ENCODE measurements at places on chromosomes 2 and 18. TPM values are rescaled to one million over a fixed set of nuclear protein-coding genes. Genes with fewer than 3 reads are reported as not detected.

- H3K4me1 ChIP-seq: no peaks in the 10 kb centered on the region
- no peak for DNase-seq
- H3K4me3 ChIP-seq: no peak overlapping the region
- no peaks in the 10 kb centered on the region for H3K36me3 ChIP-seq
- H3K27ac ChIP-seq: no peak overlapping the region
Observed at GRCh38 chr2:5352286-5352685, 339.9 kb upstream of the SOX11 start.

DNA sequence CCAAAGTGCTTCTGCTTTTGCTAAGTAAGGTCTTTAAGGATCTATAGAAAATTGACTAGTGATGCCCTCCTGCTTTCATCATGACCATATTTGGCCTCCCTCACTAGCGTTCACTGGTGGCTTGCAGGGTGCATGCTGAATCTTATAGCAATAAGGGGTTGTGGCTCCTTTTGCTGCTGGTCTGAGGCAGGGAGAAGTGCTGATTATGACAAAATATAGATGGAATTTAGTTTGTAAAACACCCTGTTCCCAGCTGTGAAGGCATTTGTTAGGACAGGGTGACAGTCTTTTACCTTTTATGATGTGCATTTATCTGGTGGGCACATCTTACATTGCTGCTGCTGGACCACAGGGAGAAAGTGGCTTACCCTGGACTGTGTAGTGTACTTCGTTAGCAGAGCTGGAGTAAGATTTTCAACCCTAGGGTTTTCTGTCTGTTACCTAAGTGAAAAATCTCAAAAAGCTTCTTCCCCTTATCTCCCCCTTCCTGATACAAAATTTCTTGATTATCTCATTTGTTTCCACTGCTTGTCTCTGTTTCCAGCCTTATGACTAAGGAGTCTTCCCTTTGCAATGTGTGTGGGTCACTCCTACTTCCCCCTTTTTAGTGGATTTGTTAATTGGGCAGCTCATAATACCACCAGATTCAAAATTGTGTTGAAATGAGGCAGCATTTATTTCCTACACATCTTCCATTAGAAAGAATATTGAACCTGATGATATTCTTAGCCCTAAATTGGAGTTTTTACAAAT lies 21.2 kb upstream of the RPL37A start:
- no peak for DNase-seq
- no peak overlapping the region for H3K4me3 ChIP-seq
- H3K27me3 ChIP-seq: no peaks in the 10 kb centered on the region
- no peaks in the 10 kb centered on the region for H3K36me3 ChIP-seq
- H3K27ac ChIP-seq: no peak overlapping the region

GRCh38 chr18:79396431-79397246 lies 909 bp downstream of the NFATC1 start:
- H3K36me3 ChIP-seq: no peaks in the 10 kb centered on the region
- peaks cover 14% of the 10 kb centered on the region for H3K4me1 ChIP-seq
- DNase-seq: no peak
- H3K27me3 ChIP-seq: no peaks in the 10 kb centered on the region
- peak overlapping the region; percentile 43 for H3K4me3 ChIP-seq

DNA sequence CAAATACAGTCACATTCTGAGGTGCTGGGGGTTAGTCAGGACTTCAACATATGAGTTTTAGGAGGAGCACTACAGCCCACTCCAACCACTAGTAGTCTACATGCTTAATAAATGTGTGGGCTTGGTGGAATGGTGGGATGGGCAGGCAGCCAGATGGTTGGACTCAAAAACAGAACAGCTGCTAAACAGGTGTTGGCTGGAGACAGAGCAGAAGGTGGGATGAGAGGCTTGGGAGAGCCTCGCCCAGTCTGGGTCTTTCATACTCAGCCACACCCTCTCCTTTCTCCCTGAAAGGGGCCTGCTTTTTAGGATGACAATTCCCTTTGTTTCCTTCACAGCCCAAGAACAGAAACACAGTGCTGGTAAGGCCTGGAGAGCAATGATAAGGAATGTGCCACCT lies 143.9 kb upstream of the KLHL29 start:
- no peak overlapping the region for H3K27ac ChIP-seq
- H3K27me3 ChIP-seq: no peaks in the 10 kb centered on the region
- H3K4me3 ChIP-seq: no peak overlapping the region
- no peaks in the 10 kb centered on the region for H3K4me1 ChIP-seq
- DNase-seq: no peak
- H3K36me3 ChIP-seq: no peaks in the 10 kb centered on the region

GRCh38 chr2:170679607-170680079 lies 35.5 kb upstream of the SP5 start:
- no peak for DNase-seq
- no peaks in the 10 kb centered on the region for H3K4me1 ChIP-seq
- peak overlapping the region; percentile 5 for H3K4me3 ChIP-seq
- no peaks in the 10 kb centered on the region for H3K27me3 ChIP-seq
- H3K36me3 ChIP-seq: no peaks in the 10 kb centered on the region

DNA sequence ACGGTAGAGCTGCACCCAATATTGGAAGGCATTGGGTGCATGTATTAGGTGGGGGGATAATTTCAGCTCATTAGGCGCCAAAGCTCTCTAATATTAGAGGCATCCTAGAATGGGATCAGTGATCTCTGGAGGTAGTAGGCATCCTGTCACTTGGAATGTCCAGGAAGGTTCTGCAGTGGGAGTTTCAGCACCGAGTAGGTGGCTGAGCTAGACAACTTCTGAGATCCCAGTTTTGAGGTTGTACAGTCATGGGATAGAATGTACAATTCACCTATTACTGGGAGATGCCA lies 210.9 kb downstream of the MYCN start:
- H3K4me3 ChIP-seq: no peak overlapping the region
- H3K4me1 ChIP-seq: no peaks in the 10 kb centered on the region
- no peaks in the 10 kb centered on the region for H3K27me3 ChIP-seq
- H3K36me3 ChIP-seq: no peaks in the 10 kb centered on the region

- peak; percentile 67 for DNase-seq
- no peaks in the 10 kb centered on the region for H3K36me3 ChIP-seq
- no peak overlapping the region for H3K4me3 ChIP-seq
- no peak overlapping the region for H3K27ac ChIP-seq
- H3K27me3 ChIP-seq: no peaks in the 10 kb centered on the region
Observed at GRCh38 chr2:27264753-27265535, 2.1 kb upstream of the SLC30A3 start.

DNA sequence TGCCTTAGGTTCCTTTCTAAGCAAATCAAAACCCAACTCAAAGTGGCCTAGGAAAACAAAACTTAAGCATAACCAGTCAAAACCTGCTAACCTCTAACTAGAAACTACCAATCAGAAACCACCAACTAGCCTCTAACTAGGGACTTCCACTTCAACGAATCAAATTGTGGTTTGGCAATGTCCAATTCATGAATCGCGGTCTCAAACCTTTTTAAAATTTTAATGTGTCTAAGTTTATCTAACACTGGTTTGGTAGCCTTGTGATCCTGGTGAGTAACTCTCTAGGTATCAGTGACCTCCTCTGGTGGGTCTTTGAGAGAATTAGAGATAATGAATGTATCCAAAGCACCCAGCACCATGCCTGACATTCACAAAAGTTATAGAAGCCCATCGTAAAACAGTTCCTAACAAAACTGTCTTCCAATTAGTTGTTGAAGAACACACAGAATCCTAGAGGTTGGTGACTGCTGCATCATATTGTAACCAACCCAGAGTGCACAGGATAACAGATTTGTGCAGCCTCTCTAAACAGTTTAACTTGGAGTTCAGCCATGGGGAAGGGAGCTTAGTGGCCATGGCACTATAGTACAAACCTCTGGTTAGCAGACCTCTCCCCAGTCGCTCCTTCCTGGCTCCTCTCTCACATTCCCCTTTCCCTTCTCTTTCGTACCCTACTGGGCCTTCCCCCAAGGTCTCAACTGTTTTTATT lies 45.2 kb upstream of the B3GNT2 start:
- no peak overlapping the region for H3K27ac ChIP-seq
- H3K27me3 ChIP-seq: no peaks in the 10 kb centered on the region
- H3K36me3 ChIP-seq: no peaks in the 10 kb centered on the region
- no peaks in the 10 kb centered on the region for H3K4me1 ChIP-seq

DNA sequence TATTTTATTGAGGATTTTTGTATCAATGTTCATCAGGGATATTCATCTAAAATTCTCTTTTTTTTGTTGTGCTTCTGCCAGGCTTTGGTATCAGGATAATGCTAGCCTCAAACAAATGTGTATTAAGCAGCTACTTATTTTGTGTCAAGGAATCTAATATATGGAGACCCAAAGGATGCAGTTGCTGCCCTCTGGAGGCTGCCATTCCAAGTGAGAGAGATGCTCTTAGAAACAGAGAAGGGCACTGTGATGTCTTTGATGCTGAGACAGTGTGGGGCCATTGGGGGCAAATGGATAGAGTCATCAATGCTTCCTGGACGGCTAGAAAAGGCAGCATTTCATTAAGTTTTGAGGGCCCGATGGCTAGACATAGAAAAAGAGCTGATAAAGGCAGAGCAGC lies 292.6 kb downstream of the SETBP1 start:
- no peaks in the 10 kb centered on the region for H3K27me3 ChIP-seq
- no peaks in the 10 kb centered on the region for H3K4me1 ChIP-seq
- H3K27ac ChIP-seq: no peak overlapping the region
- DNase-seq: no peak
- no peak overlapping the region for H3K4me3 ChIP-seq
- no peaks in the 10 kb centered on the region for H3K36me3 ChIP-seq

The FEV gene
- 3.9 TPM for polyA plus RNA-seq

Measured in pancreas (tissue), 10 donors.